Neural crest cell (in vitro differentiated cells): ENCODE measurements at places on chromosomes 6 and 20.

GRCh38 chr6:19477563-19477962 lies 359.6 kb upstream of the ID4 start:
- DNase-seq: no peak

GRCh38 chr20:13325796-13326340 lies 104.8 kb downstream of the ISM1 start:
- DNase-seq: no peak

DNA sequence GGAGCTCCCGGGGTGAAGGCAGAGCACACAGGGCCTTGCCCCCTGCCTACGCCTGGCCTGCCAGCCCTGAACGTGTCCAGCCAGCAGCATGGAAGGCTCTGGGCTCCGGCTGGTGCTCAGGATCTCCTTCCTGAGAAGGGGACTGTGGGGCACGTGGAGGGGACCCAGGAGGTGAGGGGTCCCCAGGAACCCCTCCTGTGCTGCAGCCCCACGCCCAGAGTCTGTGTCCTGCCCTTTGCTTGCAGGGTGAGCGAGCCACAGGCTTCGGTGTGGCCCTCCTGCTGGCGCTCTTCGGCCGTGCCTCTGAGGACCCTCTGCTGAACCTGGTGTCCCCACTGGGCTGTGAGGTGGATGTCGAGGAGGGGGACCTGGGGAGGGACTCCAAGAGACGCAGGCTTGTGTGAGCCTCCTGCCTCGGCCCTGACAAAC lies 22.3 kb downstream of the NPEPL1 start:
- DNase-seq: no peak

DNA sequence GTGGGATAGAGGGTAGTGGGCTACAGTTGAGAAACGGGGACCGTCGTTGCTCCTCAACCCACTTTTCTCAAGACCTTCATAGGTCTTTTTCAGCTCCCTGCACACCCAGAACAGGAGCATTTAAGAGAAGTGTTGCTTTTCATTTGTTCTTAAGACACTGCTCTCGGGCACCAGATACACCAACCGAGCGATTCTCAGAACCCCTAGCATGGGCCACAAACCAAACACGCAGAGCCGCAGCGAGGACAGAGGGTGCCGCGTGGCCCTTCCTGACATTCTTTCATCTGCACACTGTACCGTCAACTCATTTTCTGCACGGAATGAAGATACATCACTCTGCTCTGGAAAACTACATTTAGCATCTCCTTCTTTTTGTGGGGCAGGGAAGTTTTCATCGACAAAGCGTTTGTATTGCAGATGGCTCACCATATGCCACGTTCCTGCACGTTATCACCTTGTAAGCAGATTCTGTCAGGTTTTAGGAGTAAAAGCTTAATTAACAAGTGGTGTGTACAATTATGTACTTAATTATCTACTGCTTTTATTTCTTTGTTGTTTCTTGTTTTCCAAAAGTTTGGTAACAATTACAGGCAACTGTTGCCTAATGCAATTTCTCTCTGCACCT lies 70.4 kb upstream of the MLN start:
- DNase-seq: no peak

DNA sequence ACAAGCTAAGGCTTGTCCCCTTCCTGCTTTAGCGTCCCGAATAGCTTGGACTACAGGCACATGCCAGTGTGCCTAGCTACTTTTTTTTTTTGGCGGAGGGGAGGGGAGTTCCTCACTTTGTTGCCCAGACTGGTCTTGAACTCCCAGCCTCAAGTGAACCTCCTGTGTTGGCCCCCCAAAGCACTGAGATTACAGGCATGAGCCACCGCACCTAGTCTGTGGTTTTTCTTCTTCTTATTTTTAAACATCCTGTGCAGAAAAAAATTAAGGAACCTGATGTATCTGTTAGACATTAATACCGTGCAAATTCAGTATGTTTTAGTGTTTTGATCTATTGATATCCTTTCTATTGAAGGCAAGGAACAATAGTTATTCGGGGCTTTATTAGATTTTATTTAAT lies 25.7 kb downstream of the HIVEP1 start:
- no peak for DNase-seq

DNA sequence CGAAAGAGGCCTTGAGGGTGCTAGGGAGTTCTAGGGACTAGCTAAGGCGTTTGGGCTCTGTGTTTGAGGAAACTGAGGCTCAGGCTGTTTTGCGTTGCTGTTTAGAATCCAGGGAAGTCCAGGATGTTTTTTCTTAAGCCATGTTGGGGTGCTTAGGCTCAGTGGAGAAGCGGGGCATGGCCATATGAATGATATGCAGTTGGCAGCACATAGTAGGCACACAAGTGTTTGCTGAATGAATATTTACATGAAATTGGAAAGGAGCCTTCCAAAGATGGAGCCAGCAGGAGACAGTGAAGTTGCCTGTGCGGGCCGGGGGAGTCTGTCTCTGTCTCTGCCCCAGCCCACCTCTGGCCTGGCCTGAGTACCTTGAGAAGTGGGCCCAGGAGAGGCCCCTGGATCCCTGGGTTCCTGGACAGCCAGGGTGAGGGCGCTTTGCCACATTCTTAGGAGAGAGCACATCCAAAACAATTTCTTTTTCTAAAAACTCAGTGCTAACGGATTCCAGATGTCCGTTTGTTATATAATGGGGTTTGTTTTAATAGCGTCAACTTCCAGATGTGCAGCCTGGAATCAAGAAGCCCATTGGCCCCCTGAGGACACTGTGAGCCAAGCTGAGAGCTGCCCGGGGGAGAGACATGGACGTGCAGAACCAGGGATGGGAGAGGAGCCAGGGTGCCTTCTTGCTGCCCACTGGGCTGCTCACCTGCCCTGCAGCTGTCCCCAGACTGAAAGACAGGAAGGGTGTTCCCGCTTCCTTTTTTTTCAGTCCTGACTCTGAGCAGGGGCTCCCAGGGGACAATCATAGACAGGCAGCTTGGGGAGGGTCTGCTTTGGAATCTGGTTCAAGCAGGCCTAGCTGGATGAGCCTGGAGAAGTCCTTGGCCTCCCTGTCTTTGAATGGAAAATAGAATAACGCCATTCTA lies 20.1 kb upstream of the EMILIN3 start:
- DNase-seq: no peak

DNA sequence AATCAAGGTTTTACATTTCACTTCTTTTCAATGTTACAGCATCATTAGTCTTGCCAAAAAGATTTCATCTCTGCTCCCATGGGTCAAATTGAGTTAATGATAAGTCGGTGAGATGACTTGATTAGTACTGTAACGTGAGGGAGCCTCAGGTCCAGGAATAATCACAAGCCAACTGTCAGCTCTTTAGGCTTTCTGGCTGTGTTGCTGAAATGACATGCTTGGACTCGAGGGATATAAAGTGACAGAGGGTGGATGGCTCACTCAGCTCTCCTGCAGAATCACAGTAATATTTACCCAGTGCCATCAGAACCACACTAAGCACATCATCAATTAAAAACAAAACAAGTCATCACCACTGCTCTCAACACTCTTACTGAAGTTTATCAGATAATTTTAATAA lies 196.2 kb upstream of the THEMIS start:
- DNase-seq: no peak

DNA sequence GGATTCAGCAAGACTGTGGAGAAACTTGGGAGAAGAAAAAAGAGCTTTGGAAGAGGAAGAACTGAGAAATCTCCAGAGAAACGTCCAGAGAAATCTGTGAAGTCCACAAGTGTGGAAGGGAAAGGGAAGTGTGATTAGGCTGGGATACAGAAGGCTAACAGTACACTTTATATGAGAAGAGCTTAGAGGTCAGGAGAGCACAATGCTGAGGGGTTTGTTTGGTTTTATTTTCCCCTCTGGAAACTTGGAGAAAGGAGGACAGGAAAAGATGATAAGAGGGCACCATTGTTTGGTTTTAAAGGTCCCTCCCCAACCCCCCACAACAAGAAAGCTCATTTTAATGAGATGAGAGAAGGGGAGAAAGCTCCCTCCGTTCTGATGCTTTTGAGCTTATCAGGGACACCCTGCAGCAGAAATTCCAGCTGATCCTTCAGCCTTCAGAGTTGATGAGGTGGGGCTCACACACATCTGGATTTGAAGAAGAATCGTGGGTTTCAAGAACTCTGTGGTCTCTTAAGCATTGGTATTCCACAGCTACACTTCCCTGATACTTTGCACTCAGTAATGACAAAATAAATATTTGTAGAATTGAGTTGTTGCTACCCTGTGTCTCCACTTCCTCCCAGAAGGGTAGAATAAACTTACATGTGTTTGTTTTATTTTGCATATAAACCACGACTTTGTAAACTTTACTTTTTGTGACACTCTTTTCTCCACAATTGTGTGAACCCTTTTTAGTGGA lies 1.9 kb downstream of the NT5E start:
- no peak for DNase-seq

- DNase-seq: no peak
Measured at GRCh38 chr20:53751620-53752318, 158.1 kb upstream of the ZNF217 start.

DNA sequence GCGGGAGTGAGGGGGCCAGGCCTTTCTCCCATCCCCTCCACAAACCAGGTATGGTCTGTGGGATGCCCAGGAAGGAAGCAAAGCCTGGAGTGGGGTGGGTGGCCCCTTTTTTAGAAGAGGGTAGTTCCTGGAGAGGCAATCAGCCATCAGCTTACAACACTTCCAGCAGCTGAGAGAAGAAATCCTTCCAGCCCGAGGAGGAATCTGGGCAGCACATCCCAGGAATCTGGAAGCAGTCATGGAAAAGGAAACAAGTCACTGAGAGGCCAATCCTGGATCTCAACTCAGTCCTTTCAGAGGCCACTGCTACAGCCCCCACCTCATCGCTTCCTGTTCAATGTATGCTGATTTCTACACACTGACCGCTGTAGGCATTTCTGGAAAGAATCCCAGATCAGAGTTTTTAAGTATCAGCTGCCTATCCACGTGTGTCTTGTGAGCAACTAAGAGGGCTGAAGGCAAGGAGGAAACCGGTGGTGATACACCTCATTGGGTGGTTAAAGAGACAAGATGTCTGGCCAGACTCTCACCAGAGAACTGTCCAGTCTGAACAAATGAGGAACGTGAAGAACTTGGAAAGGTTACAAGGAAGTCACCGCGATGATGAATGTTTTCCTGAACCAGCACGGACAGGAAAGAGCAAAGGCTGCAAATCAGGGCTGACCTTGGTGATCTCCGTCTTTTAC lies 92.9 kb upstream of the SHLD1 start:
- DNase-seq: no peak

DNA sequence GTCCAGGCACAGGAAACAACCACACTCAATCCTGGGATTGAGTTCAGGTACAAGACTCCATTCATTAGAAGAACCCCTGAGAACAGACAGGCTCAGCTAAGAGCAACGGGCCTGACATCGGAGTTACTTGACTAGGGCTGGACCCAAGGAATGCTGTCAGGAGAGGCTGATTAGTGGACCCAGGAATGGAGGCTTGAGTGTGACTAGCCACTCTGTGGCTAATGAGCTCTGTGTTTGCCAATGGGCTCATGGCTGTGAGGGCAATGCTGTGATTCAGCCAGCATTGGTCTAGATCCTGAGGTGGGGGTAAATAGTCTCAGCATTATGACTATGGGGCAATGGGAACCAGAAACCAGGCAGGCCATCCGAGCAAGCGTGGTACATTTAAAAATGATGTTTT lies 71.8 kb downstream of the RIOK1 start:
- no peak for DNase-seq

- no peak for DNase-seq
Measured at GRCh38 chr6:33173535-33174180, 18.6 kb downstream of the COL11A2 start.

GRCh38 chr20:7742479-7742878 lies 197.8 kb downstream of the HAO1 start:
- DNase-seq: no peak

DNA sequence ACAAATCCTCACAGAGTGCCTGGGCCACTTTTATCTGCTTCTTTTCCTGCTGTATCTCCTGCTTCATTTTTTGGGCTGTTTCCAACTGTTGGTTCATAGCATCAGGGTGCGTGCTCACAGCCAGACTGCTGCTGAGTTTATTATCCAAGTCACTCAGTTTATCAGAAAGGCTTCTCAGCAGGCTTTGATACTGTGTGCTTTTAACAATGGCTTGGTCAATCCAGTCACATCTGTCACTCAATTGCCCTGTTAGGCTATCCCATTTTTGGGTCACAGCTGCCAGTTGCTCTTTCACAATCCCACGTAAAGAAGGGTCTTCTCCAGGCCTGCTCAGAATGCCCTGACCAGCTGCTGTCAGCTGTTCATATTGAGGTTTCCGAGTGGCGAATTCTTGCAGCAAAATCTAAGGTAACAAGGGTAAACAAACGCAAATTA lies 87.2 kb downstream of the DST start:
- DNase-seq: no peak

DNA sequence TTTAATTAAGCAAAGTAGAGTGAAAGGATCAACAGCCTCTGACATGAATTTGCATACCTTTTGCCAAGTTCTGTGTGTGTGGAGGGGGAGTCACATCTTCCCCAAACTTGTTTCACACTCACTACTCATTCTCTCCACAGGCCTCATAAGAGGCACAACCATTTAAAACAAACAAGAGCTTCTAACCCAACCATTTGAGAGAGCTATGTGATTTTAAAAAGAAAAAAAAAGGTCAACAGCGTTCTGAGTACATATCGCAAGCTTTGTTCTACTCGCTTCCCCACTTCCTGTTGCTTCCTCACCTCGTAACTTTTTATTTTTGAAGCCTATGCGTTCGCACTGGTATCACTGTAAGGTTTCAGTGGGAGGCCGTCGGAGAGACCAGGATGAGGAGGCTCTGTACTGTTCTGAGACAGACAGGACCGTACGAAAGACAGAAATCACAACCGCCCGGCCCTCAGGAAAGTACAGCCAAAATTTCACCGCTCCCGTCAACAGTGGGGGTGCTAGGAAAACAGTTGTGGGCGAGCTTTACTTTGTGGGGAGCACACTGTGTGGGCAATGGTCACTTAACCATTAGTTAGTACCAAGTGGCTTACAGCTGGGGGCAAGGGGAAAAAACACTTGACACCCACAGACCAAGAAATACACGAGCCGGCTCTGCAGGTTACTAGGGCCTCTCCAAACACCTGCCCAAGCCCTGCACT lies 61.3 kb downstream of the TRERF1 start:
- no peak for DNase-seq

DNA sequence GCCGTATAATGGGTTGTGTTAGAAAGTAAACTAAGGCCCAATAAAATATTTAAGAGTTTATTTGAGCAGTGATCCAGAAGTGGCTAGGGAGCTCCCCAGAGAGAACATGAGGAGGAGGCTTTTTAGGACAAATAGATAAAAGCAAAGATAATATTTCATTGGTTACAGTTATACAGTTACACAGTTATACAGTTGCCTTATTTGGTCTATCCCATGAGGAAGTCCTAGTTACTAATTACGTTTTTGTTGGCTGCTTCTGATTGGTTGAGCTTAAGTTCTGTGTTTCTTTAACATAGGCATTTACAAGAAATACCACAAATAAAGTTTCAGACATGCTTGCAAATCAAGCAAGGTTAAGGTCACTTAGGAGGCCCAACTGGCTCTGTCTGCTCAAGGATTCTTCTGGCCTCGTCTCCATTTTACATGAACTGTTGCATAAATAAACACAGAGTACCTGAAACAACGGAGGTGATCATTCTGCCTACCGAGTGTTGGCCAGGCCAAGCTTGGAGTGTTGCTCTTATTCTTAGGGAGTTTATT lies 7.0 kb downstream of the UBD start:
- DNase-seq: no peak

GRCh38 chr20:6008254-6008653 lies 45.6 kb downstream of the LRRN4 start:
- no peak for DNase-seq

GRCh38 chr6:32796848-32797776 lies 19.7 kb downstream of the HLA-DOB start:
- peak; percentile 90 for DNase-seq

- DNase-seq: no peak
Measured at GRCh38 chr20:37151529-37151928, 27.6 kb upstream of the RPN2 start.
